ENCODE measurements at places on chromosomes 5 and 9. TPM values are rescaled to one million over a fixed set of nuclear protein-coding genes. Genes with fewer than 3 reads are reported as not detected.

TMEM174 gene
- total RNA-seq = not detected

SPINK7 gene
- not detected for total RNA-seq

LPAR1 gene
- 45.9 TPM for total RNA-seq

SAXO1 gene
- not detected for total RNA-seq

MZB1 gene
- total RNA-seq = 0.52 TPM

RHOBTB3 gene
- total RNA-seq = 640 TPM

FCN1 gene
- total RNA-seq = 5.2 TPM

OR1Q1 gene
- total RNA-seq = not detected

GOLM1 gene
- total RNA-seq = 22.4 TPM

CERCAM gene
- total RNA-seq = 33.4 TPM

BAAT gene
- 0.52 TPM for total RNA-seq

ENTREP1 gene
- total RNA-seq = 15.1 TPM

CTNND2 gene
- 0.52 TPM for total RNA-seq

TLE4 gene
- 14.6 TPM for total RNA-seq

NRARP gene
- total RNA-seq = 2.1 TPM

MORN5 gene
- total RNA-seq = not detected

CCDC192 gene
- total RNA-seq = not detected

ZNF300 gene
- 5.2 TPM for total RNA-seq
